Mesenchymal stem cell (in vitro differentiated cells and primary cell): ENCODE measurements at places on chromosomes 5 and 9.

- DNase-seq, result no peak
- no peaks in the 10 kb centered on the region for H3K36me3 ChIP-seq
- H3K27me3 ChIP-seq, result no peaks in the 10 kb centered on the region
- H3K4me3 ChIP-seq, result no peak overlapping the region
- H3K4me1 ChIP-seq, result no peaks in the 10 kb centered on the region
- H3K27ac ChIP-seq, result no peak overlapping the region
These were observed 17.0 kb downstream of the BTNL8 start for GRCh38 chr5:180915924-180916323.

DNA sequence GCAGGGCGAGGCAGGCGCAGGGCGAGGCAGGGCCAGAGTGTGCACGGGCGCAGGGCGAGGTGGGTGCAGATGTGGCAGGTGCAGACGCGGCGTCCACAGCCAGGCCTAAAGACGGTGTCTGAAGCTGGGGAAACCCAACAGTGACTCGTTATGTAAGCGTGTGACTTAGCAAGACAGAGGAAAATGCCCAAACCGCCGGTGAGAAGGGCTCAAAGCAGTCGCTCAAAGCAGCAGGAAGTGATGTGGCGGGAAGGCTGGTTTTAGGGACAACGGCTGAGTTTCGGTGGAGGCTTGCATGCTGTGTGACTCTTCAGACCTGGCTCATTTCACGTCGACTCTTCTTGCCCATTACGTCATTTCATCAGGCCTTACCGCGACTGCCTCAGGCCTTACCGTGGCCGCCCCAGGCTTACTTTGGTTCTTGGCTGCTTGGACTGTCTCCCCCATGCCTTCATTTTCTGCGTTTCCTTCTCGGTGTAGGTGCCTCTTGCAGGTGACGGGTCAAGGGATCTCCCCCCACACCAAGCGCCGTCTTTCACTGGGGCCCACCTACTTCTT is 50.5 kb upstream of the EXOC3 start:
- no peak overlapping the region for H3K4me3 ChIP-seq
- DNase-seq, result peak; percentile 73
- H3K36me3 ChIP-seq, result peaks cover 23% of the 10 kb centered on the region

DNA sequence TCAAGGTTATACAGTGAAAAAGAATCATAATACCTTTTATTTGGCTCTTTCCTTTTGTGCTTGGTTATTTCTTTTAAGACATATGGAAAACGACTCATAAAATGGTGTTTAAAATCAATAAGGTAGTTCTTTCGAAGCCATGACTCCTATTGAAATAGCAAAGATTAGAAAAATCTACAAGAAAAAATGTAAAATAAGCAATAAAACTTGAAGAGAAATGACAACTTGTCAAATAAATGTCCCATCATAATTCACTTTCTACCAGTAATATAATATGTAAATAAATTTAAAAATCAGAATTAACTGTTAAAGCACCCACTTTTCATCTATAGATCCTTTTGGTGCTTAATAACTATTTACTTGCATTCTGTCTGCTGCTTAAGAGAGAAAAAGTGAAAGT is 12.5 kb downstream of the TEX10 start:
- no peak for DNase-seq
- no peaks in the 10 kb centered on the region for H3K27me3 ChIP-seq
- H3K4me1 ChIP-seq, result no peaks in the 10 kb centered on the region

- H3K27me3 ChIP-seq, result no peaks in the 10 kb centered on the region
- H3K4me1 ChIP-seq, result no peaks in the 10 kb centered on the region
- H3K27ac ChIP-seq, result no peak overlapping the region
These were observed 44.8 kb upstream of the CYLC2 start for GRCh38 chr9:102950346-102950745.

- no peaks in the 10 kb centered on the region for H3K4me1 ChIP-seq
- no peak overlapping the region for H3K27ac ChIP-seq
- no peak overlapping the region for H3K4me3 ChIP-seq
- DNase-seq, result peak; percentile 73
- H3K36me3 ChIP-seq, result no peaks in the 10 kb centered on the region
These were observed 78.3 kb upstream of the ZNF608 start for GRCh38 chr5:124824637-124825158.

- no peak for DNase-seq
- H3K27ac ChIP-seq, result peak overlapping the region; percentile 12
- peaks cover 27% of the 10 kb centered on the region for H3K4me1 ChIP-seq
- peaks cover 58% of the 10 kb centered on the region for H3K27me3 ChIP-seq
- no peak overlapping the region for H3K4me3 ChIP-seq
These were observed 42.0 kb downstream of the TMEM174 start for GRCh38 chr5:73214996-73215395.
